HuH-7 (cell line): ENCODE measurements at places on chromosomes 1 and 21.

DNA sequence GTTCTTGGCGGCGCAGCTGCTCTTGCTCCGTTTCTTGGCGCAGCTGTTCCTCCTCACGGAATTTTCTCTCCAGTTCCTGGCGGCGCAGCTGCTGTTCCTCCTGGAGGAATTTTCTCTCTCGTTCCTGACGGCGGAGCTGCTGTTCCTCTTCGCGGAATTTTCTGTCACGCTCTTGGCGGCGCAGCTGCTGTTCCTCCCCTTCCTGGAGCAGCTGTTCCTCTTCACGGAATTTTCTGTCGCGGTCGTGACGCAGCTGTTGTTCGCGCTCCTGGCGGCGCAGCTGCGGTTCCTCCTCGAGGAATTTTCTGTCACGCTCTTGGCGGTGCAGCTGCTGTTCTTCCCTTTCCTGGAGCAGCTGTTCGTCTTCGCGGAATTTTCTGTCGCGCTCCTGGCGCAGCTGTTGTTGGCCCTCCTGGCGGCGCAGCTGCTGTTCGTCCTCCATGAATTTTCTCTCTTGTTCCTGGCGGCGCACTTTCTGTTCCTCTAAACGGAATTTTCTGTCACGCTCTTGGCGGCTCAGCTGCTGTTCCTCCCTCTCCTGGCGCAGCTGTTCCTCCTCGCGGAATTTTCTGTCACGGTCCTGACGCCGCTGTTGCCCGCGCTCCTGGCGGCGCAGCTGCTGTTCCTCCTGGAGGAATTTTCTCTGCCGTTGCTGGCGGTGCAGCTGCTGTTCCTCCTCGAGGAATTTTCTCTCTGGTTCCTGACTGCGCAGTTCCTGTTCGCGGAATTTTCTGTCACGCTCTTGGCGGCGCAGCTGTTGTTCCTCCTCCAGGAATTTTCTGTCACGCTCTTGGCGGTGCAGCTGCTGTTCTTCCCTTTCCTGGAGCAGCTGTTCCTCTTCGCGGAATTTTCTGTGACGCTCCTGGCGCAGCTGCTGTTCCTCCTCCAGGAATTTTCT lies 7.0 kb downstream of the TCHH start:
- DNase-seq = no peak

- no peak for DNase-seq
Observed at GRCh38 chr1:119791377-119791776, 19.9 kb downstream of the REG4 start.

DNA sequence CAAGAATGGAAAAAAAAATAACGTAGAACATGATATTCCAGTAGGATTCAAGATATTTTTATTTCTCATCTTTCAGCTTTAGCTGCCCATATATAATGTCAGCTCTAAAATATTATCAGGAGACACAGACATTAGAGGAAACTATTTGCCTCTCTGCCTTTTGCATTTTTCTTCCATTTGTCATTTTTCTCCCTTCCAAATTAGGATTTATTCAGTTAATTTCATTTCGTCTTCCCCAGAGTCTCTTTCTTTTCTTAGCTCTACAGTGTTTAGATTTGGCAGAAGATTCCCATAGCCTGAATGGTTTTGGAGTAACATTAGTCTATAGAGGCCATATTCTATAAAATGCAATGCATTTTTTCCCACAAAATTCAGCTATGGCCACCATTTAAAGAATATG lies 5.1 kb upstream of the ENAH start:
- no peak for DNase-seq

- no peak for DNase-seq
Observed at GRCh38 chr1:86150553-86151055, 6.0 kb downstream of the COL24A1 start.

DNA sequence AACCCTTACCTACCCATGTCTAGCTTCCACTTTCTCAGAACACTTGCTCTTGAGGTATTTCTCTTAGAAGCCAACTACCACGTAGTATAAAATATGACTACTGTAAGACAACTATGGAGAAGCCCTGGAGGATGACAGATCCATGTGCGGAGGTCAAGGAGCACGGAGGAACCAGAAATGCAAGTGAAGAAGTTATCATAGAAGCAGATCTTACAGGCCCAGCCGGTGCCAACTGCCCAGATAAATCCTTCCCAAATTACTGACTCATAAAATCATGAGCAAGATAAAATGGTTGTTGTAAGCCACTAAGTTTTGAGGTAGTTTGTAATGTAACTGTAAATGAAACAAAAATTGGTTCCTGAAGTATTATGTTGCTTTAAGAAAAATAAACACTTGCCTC lies 12.6 kb downstream of the GTF2B start:
- no peak for DNase-seq

GRCh38 chr1:28801461-28801860 lies 10.5 kb upstream of the OPRD1 start:
- no peak for DNase-seq

- DNase-seq = no peak
Observed at GRCh38 chr21:35924714-35925301, 135.5 kb downstream of the SETD4 start.

GRCh38 chr1:46310321-46310720 lies 6.8 kb downstream of the UQCRH start:
- DNase-seq = no peak

- DNase-seq = no peak
Observed at GRCh38 chr1:205199090-205199930, 12.2 kb downstream of the DSTYK start.

GRCh38 chr1:213176341-213176740 lies 125.3 kb downstream of the RPS6KC1 start:
- DNase-seq = no peak

DNA sequence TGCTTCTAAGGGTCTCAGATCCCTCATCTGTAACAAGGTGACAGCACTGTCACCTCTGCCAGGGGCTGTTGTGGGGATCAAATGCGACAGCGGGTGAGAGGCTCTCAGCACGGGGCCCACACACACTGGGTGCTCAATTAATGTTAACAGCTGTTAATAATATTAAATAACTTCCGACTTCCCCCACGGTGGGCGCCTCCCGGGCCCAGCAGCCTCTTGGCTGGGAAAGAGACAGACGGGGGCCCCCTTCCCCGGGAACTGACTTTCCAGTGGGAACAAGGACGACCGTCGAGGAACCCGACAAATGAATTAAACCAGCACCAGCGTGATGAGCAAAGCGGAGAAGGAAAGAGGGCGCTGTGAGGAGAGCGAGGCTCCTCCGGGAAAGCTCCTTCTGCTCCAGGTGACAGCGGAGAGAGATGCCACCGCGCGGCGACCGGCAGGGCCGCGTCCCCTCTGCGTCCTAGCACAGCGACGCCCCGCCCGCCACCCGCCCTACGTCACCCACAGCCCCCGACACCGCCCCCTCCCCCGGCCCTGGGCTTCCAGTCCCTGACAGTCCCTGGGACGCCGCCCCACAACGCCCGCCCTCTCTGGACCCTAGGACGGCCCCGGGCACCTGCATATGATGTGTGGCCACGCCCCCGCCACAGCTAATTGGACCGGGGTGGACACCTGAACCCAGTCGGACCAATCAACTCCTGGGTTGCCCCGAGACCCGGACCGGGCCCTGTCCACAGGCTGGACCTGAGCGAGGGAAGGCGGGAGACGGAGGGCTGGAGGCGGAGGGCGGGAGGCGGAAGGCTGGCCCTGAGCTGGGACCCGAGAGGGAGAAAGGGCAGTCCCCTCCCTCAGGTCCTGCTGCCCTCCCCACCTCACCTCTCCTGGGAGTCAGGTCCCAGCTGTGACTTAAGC lies 38.2 kb downstream of the MATN1 start:
- DNase-seq = no peak

- no peak for DNase-seq
Observed at GRCh38 chr21:17461582-17461981, 51.3 kb upstream of the CXADR start.

GRCh38 chr1:201363467-201363866 lies 14.0 kb downstream of the TNNT2 start:
- DNase-seq = no peak

DNA sequence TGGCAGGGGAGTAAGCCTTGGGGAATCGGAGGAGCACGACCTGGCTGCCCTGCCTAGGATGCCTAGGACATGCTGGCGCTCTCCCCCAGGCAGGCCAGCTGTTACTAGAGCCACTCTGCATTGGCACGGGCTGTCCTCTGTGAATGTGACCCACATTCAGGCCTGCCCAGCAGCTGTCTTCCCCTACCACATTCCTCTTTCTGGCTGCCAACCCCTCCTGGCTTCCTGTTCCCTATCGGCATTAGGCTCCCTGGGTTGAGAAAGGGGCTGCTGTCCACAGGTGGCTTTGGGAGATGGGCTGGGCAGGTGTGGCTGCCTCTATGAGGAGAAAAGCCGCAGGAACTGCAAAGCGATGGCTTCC lies 2.3 kb upstream of the NFASC start:
- DNase-seq = no peak

GRCh38 chr1:108664481-108664880 lies 3.6 kb upstream of the HENMT1 start:
- DNase-seq = no peak

GRCh38 chr1:83083589-83084224 lies 915.2 kb downstream of the TTLL7 start:
- DNase-seq = no peak
